Non-pigmented ciliary epithelial cell (primary cell): ENCODE measurements at places on chromosomes 4 and X.

DNA sequence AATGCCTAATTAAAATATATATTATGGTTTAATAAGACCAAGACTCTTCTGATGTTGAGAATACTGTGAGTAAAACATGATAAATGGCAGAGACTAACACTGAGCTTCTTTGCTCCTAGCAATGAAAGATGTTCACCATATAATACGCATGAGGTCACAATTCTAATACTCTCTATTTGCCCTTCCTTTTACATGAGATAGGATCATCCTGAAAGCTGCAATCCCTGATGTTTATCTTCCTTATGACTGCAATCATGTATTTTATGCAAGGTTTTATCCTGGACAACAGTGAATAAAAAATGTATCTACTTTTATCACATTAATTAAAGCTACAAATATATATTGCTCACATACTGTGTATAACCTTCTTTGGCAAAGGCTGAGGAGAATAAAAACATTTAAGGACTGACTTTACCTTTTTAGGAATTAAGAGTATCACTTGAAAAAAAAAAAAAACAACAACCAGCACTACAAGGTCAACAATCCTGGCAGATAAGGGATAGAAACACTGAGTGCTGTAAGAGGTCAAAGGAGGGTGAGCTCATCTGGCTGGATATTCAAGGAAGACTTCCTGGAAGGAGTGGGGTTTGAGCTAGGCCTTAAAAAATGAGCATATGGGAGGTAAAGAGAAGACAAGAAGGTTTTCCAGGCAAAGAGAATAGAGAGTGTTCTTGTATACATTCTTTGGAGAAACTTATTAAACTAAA is 99.9 kb downstream of the AREG start:
- no peak for DNase-seq

DNA sequence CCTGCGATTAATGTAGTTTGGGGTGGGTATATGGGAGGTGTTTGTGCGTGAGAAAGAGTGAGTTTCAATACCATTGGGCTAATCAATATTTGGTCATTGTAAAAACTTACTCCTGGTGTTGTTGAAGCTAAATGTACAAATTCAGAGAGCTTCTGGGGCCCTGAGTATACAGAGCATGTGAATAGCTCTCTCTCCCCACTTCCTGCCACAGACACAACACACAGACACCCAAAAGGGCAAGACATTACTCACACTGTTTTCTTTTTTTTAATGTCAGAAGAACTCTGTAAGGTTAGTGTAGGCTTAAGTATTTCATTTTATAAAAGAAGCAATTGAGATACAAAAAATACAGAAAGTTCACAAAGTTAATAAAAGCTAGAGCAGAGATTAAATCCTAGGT is 151.3 kb upstream of the KCNIP4 start:
- DNase-seq: peak; percentile 23

- DNase-seq: no peak
Measured at GRCh38 chr4:183249854-183250253, 70.2 kb downstream of the CLDN22 start.

GRCh38 chrX:150094375-150094774 is 156.1 kb upstream of the EOLA2 start:
- DNase-seq: no peak

- no peak for DNase-seq
Measured at GRCh38 chr4:151646322-151646721, 114.5 kb downstream of the GATB start.

DNA sequence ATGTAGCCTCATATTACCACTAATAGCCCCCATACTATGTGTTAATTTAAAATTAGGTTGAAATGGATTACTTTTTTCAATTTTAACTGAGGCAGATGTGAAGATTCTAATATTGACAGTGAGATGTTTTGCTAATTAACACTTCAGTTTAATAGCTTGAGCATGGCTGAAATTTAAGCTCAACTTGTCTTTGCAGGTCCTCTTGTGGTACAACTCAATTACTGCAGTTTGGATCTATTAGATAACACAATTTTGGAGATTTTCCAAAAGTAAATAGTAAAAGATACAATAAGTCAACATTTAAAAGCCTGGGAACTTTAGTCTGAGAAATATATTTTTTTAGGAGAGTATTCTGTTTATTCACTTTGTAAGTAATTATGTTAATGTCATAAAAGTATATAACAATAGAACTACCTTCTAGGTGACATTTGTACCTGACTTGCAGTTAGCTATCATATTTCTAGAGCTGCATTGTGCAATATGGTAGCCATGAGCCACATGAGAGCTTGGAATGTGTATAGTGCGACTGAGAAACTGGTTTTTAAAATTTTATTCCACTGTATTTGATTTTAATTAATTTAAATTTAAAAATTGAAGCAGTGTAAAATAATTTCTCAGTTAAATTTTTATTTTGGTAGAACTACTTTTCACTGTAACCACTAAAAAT is 73.1 kb upstream of the FMR1 start:
- no peak for DNase-seq

DNA sequence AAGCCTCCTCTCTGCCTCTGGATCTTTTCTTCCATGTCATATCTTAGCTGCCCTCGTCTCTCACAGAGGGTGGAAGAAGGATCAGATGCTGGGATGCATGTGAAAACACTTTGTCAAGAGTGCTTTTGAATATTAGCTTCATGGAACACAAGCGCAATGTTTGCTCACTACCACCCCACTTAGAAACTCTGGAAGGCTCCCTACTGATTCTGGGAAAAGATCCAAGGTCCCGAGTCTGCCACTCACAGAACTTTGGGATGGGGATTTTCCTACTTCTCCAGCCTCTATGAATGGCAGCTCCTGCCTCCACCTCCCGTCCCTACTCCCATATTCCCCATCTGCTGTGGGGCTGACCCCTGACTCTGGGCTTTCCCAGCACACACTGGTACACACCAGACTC is 40.2 kb upstream of the CRMP1 start:
- no peak for DNase-seq
